ENCODE measurements at places on chromosomes 12 and 14. TPM values are rescaled to one million over a fixed set of nuclear protein-coding genes. Genes with fewer than 3 reads are reported as not detected.

The CLEC4C gene
- total RNA-seq: not detected

The TTC9 gene
- 9.0 TPM for total RNA-seq

The ALX1 gene
- total RNA-seq: 3.2 TPM

The PELI2 gene
- 32.2 TPM for total RNA-seq

The MUCL1 gene
- total RNA-seq: not detected

The EFS gene
- total RNA-seq: 69.6 TPM

GRCh38 chr12:70641691-70642090 lies 4.5 kb upstream of the PTPRB start:
- no peak for DNase-seq
- H3K4me1 ChIP-seq: peaks cover 6% of the 10 kb centered on the region
- no peak overlapping the region for H3K27ac ChIP-seq

GRCh38 chr12:103050273-103050672 lies 92.8 kb downstream of the ASCL1 start:
- H3K27me3 ChIP-seq: peaks cover 43% of the 10 kb centered on the region
- no peak overlapping the region for H3K4me3 ChIP-seq
- H3K36me3 ChIP-seq: no peaks in the 10 kb centered on the region
- no peaks in the 10 kb centered on the region for H3K4me1 ChIP-seq
- no peak for DNase-seq

GRCh38 chr12:113130457-113131135 lies 5.0 kb downstream of the RASAL1 start:
- no peak for DNase-seq
- no peak overlapping the region for H3K4me3 ChIP-seq
- H3K36me3 ChIP-seq: no peaks in the 10 kb centered on the region
- no peak overlapping the region for H3K27ac ChIP-seq
- H3K27me3 ChIP-seq: peaks cover 52% of the 10 kb centered on the region

DNA sequence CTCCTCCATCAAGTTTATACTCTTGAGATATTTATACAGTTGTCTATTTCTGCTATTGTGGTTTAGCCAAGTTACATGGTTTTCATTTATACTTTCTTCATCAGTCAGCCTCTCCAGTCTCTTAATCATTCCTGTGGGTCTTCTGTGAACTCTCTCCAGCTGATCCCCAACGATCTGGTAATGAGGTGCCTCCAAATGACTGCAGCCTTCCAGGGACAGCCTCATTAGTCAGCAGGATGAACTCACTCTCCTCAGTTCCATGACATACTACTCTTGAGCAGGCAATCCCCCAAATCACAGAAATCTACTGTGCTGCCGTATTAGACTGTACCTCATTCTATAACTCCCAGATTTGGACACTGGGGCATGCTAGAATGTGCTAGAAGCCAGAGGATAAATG lies 15.3 kb downstream of the AREL1 start:
- DNase-seq: no peak
- H3K4me1 ChIP-seq: no peaks in the 10 kb centered on the region
- H3K36me3 ChIP-seq: peaks cover 16% of the 10 kb centered on the region

DNA sequence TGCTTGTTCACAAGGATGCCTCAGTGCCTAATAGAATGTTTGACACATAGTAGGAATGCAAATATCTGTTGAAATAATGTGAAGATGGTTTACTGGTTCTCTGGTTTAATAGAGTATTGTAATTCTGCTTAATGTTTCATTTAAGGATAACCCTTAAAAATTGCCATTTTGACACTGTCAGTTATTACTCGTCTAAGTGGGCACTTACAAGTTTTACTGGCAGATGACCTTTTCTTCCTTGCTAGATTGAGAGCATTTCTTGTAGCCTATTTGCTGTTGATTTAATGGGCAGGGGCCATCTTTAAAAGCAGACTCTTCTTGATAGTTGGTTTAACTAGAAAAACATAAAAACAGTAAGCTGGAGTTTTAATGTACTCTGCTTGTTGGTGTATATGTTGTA lies 1.9 kb downstream of the TMEM263 start:
- H3K4me1 ChIP-seq: peaks cover 14% of the 10 kb centered on the region
- H3K27ac ChIP-seq: peak overlapping the region; percentile 98
- peaks cover 4% of the 10 kb centered on the region for H3K27me3 ChIP-seq
- no peak for DNase-seq
- peak overlapping the region; percentile 93 for H3K4me3 ChIP-seq

DNA sequence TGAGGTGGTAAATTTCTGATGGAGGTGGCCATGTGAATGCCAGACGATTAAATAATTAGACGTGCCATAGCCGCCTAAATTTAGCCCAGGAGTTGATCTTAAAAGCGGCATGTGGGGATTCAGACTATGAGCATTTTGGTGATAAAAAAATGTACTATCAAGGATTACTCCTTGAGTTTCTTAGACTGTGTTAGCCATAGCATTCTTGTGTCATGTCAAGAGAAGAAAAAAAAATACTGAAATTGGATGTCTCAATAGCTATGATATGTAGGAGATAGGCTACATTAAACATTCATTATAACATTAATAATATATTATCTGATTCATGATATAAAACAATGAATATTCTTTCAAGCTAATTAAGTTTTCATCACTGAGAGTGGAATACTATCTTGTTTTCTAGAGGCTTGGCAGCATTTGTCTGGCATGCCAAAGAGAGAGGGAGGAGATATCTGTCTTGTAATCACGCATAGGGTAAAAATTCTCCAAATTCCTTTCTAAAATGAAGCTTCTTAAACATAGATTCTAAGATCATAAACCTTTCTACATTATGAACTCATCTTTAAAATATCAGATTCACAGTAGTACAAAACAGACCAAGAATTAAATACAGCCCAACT lies 727.0 kb downstream of the C12orf50 start:
- H3K27me3 ChIP-seq: no peaks in the 10 kb centered on the region
- no peak for DNase-seq
- H3K36me3 ChIP-seq: no peaks in the 10 kb centered on the region
- no peak overlapping the region for H3K27ac ChIP-seq
- no peaks in the 10 kb centered on the region for H3K4me1 ChIP-seq

GRCh38 chr12:102564026-102564425 lies 83.7 kb upstream of the IGF1 start:
- no peaks in the 10 kb centered on the region for H3K27me3 ChIP-seq
- H3K27ac ChIP-seq: peak overlapping the region; percentile 57
- no peaks in the 10 kb centered on the region for H3K36me3 ChIP-seq
- peaks cover 7% of the 10 kb centered on the region for H3K4me1 ChIP-seq
- no peak for DNase-seq
- no peak overlapping the region for H3K4me3 ChIP-seq

DNA sequence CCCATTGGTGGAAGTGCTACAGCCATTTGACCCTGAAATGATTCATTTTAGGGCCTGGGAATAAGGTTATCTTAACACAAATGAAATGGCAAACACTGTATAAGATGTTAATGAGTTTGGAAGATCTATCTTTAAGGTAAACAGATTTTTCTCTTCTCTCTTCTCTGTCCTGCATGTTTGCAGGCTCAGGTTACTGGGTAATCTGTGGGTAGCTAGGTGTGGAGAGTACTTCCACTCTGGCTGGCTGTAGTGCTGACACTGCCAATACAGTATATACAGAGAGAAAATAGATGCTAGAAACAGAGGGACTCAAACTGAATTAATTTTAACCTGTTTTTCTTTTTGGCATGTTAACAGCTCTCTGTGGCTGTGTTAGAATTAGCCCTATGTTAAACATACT lies 84.6 kb downstream of the SLC38A6 start:
- DNase-seq: no peak
- H3K4me1 ChIP-seq: peaks cover 16% of the 10 kb centered on the region
- peaks cover 10% of the 10 kb centered on the region for H3K36me3 ChIP-seq
- H3K27ac ChIP-seq: no peak overlapping the region

DNA sequence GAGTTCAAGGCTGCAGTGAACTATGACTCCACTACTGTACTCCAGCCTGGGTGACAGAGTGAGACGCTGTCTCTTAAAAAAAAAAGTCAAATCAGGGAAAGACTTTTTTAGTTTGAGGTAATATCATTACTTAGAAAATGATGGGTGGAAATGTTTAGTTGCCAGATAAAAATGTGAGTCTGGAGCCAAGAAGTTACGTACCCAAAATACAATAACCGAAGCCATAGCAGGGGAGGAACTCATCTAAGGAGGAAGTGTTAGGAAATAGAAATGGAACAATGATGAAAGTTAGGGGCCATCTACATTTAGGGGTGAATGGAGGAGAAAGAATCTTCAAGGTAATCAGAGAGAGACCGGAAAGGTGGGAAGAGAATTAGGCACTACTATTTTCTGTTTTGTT lies 98.8 kb downstream of the DACT1 start:
- H3K27ac ChIP-seq: no peak overlapping the region
- no peak overlapping the region for H3K4me3 ChIP-seq
- peaks cover 12% of the 10 kb centered on the region for H3K4me1 ChIP-seq
- DNase-seq: no peak
- H3K27me3 ChIP-seq: peaks cover 9% of the 10 kb centered on the region

Measured in progenitor cell of endocrine pancreas (in vitro differentiated cells).